Left colon (tissue), 2 donors: ENCODE measurements at places on chromosomes 12 and 14. TPM values are rescaled to one million over a fixed set of nuclear protein-coding genes. Genes with fewer than 3 reads are reported as not detected.

NKX2-8 gene
- total RNA-seq: not detected

- no peak for DNase-seq
Measured at GRCh38 chr12:78403681-78404080, 460.9 kb upstream of the SYT1 start.

DNA sequence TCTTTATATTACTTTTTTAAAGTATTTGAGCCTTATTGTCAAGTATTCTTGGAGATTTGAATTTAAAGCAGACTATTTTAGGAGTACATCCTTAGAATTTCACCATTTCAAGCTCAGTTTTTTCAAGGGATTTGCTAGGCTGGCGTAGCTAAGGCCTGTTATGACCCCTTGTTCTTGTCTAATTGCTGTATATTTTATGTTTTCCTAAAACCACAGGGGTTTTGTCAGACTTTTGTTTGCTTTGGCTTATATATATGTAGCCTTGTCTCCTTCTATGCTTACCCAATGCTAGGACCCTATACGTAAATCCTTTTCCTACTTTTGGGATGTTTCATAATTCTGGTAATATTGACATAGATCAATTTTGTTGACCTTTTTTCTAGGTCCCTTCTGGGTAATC is 147.0 kb upstream of the SYT10 start:
- no peak for DNase-seq

DNA sequence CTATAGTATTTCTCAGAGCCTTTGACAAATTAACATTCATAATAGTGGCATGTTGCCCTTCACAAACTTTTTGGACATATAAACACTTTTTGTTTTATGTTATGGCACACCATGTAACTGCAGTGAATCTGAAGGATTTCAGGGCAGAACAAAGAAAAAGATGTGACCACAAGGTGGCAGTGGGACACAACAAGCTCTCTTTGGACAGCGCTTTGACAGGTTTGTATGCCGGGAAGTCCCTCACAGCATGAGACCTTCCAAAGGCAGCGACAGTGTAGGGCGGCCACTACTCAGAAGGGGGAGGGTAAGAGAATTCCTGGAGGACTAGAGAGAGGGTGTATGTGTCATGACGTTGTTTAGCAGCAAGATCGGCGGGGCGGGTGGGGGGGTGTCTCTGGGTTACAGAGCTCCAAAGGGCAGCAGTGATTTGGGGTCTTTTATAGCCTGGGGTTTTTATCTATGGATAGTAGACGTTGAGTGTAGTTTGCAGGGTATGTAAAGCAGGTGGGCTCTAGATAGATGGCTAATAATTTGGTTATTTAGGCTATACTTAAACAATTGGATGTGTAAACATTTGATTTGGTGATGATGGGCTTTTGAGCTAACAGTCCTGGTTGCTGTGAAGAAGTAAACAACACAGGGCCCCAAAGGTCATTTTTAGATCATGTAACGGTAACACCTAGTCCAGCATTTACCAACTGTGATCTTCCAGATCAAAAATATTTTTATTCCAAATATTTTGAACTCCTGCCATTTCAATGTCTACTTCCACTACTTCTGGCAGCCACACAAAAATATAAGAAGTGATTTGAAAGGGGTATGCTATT is 22.9 kb downstream of the ETFBKMT start:
- peak; percentile 54 for DNase-seq

GRCh38 chr14:106586098-106586704 is 1059.8 kb downstream of the TMEM121 start:
- peak; percentile 68 for DNase-seq
